ENCODE measurements at places on chromosomes 12 and 14. TPM values are rescaled to one million over a fixed set of nuclear protein-coding genes. Genes with fewer than 3 reads are reported as not detected.

CCDC175 gene
- 0.06 TPM for polyA plus RNA-seq

GRIN2B gene
- not detected for polyA plus RNA-seq

OR6C1 gene
- not detected for polyA plus RNA-seq

AKAP6 gene
- polyA plus RNA-seq = 1.6 TPM

DNA sequence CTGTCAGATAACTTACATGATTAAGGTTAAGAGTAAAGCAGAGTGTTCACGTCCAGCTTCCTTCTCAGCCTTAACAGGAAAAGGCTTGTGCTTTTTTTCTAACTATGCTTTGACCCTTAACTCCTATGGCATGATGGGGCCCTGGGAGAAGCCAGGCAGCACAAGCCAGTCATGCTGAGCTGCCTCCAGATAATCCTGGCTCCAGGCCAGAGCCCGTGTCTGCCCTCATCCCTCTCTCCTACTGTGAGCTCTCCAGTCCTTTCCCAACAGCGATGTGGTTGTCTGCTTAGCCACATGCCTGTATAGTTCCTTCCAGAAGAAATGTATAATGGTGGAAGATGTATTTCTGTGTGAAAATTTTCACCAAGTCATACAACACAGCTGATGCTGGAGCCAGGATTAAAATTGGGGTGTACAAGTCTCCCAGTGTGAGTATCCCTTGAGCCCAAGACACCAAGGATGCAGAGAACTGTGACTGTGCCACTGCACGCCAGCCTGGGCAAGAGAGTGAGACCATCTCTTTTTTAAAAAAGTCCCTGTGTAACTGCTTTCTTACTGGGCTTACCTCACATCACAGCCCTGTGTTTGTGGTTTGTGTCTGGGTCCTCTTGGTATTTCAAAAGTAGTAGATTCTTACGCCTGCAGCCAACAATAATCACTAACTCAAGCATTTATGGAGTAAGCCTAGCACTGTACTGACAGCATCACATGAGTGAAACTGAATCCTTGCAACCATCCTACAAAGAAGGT lies 7.9 kb upstream of the ITFG2 start:
- DNase-seq = peak; percentile 56

EIF2S3B gene
- 0.38 TPM for polyA plus RNA-seq

- DNase-seq = no peak
Measured at GRCh38 chr14:99908653-99909250, 115.5 kb downstream of the EML1 start.

VWF gene
- polyA plus RNA-seq = 65.6 TPM

GRCh38 chr12:5022465-5023061 lies 21.1 kb upstream of the KCNA5 start:
- DNase-seq = peak; percentile 56

TMEM119 gene
- 14.4 TPM for polyA plus RNA-seq

SOS2 gene
- 6.8 TPM for polyA plus RNA-seq

DNA sequence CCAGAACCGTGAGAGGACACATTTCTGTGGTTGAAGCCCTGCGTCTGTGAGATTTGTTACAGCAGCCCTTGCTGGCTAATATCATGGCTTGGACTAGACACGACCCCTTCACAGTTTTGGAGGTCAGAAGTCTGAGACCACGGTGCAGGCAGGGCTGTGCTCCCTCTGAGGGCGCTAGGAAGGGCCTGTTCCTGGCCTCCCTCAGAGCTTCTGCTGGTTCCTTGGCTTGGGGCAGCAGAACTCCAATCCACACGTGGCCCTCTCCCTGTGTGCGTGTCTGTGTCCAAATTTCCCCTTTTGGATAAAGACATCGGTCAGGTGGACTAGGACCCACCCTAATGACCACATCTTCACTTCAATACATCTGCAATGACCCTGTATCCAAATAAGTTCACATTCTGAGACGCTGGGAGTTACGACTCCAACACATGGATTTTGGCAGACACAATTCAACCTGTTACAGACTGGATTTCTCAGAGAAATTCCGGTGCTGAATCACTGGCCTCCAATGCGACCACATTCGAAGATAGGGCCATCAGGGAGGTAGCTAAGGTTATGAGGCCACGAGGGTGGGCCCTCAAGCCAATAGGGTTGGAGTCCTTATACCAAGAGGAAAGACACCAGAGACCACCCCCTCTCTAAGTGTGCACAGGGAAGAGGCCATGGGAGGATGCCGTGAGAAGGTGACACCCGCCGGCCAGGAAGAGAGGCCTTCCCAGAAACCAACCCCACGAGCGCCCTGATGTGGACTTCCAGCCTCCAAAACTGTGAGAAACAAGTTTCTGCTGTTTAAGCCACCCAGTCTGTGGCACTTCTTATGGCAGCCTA lies 43.6 kb upstream of the PPP2R5C start:
- no peak for DNase-seq

DNA sequence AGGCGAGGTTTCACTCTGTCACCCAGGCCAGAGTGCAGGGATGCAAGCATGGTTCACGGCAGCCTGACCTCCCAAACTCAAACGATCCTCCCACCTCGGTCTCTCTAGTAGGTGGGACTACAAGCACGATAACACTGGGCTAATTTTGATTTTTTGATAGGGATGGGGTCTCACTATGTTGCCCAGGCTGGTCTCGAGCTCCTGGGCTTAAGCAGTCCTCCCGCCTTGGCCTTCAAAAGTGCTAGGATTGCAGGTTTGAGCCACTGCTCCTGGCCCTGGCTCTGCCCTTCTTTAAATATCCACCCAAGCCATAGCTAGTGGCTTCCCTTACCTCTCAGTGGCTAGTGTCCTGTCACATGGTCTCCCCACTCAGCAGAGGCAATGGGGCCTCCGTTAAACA lies 17.8 kb downstream of the SFSWAP start:
- DNase-seq = no peak

HRK gene
- polyA plus RNA-seq = 0.05 TPM

TPH2 gene
- polyA plus RNA-seq = 0.01 TPM

DNA sequence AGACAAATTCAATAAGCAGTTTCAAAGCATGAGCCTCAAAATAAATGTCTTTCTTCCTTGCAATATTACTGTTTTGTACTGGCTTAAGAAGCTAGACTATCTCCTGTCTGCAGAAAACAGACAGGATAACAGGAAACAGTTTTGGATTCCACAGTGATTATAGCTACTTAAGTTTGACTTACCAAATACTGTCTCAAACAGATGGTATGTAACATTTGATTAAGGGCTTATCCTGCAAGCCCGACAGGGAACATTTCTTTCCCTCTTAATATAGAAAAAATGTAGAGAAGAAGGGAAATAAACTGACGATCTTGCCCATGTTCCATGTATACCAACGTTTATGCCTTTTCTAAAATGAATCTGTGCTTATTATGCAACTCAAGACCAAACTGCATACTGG lies 179.9 kb upstream of the EEA1 start:
- DNase-seq = peak; percentile 27

TAS2R7 gene
- polyA plus RNA-seq = not detected

MRPL42 gene
- polyA plus RNA-seq = 27.5 TPM

DNA sequence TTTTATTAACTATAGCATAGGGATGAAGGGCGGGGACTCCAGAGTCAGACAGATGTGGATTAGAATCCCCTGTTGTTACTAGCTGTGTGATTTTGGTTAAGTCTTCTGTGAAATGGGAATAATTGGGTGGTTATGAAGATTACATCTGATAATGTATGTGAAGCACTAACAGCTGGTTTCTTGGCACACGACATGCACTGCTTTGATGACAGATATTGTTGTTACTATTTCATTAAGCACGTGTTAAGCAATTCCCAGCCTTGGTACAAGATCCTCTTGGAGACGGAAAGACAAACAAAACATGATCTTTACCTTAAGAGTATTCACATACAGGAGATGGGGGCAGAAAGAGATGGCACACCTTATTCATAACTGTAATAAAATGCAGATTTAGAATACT lies 7.9 kb downstream of the PPFIBP1 start:
- peak; percentile 77 for DNase-seq

- DNase-seq = no peak
Measured at GRCh38 chr12:72388322-72388721, 116.2 kb downstream of the TRHDE start.

GRCh38 chr14:49918706-49919105 lies 25.8 kb downstream of the ARF6 start:
- DNase-seq = no peak

GRCh38 chr12:115440438-115440837 lies 756.5 kb upstream of the TBX3 start:
- no peak for DNase-seq

DNA sequence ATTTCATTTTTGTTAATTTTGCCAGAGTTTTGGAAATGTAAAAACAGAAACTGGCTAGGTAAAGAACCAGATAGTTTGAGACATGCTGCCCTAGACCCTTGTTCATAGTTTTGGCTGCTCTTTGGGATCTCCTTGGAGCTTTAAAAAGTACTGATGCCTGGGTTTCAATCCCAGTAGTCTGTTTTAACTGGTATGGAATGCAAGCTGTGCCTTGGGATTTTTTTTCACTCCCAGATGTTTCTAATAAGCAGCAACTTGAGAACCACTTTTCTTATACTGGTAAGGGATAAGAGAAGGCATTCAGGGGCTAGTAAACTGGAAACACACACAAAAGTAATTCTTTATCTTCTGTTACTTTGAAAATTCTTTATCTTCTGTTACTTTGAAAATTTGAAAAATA lies 18.8 kb downstream of the SLC35F4 start:
- DNase-seq = no peak

DNA sequence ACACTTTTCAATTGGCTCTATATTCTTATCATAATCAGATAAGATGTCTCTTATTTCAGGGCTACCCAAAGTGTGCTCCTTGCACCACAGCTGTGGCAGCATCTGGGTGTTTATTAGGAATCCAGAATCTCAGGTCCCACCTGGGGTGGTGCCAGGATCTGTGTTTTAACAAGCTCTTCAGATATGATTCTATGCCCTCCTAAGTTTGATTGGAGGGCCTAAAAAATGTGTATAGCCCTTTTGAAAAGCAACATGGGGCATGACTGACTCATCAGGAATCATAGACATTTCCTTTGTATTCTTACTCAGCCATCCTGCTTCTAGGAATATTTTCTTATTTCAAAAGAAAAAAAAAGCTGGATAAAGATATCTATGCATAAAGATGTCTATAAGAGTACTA lies 103.1 kb downstream of the HELB start:
- no peak for DNase-seq

DNA sequence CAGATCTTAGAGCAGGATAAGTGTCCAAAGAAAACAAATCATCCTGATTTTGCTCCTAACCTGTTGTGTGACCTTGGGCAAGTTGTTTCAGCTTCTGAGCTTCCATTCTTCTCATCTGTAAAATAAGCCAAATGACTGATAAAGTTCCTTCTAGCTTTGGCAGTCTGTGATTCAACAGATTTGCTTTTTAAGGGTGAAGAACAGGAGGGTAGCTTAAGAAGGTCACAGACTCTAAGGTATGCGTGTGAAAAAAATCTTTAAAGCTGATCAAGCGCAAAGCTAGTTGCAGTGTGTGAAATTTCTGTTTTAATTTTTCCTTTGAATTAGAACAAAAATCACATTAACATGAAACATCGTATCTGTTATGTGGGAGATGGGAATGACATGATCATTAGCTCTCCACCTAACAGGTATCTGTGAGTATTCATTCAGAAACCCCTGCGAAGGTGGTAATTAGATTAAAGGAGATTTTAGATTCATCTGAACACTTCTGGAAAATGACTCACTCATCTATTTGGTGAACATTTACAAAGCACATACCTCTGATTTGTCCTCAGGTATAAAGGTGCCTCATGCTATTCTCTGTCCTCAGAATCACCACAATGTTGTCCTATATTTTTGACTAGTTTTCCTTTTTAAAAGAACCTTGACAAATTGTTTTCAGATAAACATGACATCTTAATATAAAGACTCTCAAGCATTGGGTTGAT lies 131.9 kb upstream of the CPM start:
- DNase-seq = no peak

DNA sequence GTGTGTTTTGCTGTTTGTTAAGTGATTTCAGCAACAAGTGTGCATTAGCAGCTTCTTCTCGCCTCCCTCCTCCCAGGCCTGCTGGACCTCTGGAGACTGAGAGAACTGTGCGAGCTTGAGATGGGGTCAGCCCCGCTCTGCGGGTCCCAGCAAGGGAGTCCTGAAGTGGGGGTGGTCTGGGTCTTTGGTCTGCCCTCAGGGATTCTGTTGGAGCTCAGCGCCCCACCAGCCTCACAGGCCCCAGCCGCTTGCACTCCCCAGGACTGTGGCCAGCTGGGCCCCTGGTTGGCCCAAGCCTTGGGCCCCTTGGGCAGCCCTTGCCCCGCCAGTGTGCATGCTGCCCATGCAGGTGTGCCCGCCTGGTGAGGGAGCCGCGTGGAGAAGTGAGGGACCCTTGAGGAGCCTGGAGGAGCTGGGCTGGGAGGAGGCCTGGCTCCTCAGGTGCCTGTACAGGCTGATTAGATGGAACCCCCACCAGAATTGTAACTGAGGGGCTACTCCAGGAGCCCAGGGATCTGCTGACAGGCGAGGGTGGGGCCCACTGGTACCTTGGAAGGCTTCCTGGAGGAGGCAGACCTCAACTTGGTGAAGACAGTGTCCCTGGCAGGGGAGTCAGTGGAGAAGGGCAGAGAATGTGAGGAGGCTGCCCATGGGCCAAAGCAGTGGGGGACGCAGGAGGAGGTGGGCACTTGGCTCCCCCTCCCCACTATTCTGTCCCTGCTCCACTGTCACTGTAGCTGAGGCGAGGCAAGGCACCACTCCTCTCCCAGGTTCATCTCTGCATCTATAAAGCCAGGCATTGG lies 56.7 kb downstream of the BEGAIN start:
- DNase-seq = peak; percentile 11

DNA sequence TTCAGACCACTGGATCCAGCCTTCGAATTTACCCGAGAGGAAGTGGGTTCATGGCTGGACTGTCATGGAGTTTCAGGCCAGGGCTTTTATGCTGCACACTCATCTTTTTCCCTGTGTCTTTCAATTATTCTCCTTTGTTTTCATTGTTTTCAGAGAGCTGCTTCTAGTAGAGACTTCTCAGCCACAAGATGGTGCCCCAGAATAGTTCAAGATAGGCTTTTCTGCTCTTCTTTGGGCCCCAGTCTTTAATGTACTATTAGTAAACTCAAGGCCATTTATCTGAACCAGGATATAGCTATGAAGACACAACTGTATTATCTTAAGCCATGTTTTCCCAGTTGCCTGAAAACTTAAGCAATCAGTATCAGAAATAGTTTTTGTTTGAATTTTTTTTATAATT lies 30.4 kb upstream of the PSMA6 start:
- DNase-seq = no peak

- DNase-seq = no peak
Measured at GRCh38 chr14:53861781-53862180, 94.8 kb downstream of the BMP4 start.

- no peak for DNase-seq
Measured at GRCh38 chr12:123094349-123095077, 56.4 kb downstream of the PITPNM2 start.

ACTR6 gene
- polyA plus RNA-seq = 12.0 TPM

CD163L1 gene
- 2.7 TPM for polyA plus RNA-seq

All from lung (tissue), 17 donors.